ENCODE measurements at places on chromosomes 1 and 21.

DNA sequence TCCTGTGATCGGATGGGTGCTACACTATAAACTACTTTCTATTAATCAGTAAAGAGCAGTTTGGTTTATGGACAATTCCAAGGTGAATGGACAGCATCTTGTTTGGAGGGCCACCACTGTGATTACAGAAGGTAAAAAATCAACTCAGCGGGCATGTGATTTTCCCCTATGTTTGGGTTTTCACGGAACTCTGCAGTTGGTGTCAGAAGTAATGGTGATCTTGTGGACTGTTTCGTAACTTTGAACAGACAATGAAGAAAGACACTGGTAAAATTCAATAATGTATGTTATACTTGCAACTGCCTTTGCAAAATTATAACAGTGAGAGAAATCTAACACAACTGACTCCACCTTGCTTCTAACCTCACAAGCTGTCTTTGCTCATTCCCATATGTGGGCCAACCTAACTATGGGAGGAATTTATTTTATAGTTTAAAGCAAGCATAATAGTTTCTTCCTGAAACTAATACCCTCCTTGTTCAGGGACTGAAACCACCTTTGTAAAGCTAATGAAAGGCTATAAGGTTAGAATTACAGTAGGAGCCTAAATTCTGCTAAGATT lies 53.2 kb downstream of the TRIM33 start:
- DNase-seq, result no peak

- DNase-seq, result no peak
Observed at GRCh38 chr1:97489834-97490233, 431.0 kb downstream of the DPYD start.

GRCh38 chr1:89881415-89882058 lies 60.7 kb downstream of the LRRC8D start:
- DNase-seq, result no peak

DNA sequence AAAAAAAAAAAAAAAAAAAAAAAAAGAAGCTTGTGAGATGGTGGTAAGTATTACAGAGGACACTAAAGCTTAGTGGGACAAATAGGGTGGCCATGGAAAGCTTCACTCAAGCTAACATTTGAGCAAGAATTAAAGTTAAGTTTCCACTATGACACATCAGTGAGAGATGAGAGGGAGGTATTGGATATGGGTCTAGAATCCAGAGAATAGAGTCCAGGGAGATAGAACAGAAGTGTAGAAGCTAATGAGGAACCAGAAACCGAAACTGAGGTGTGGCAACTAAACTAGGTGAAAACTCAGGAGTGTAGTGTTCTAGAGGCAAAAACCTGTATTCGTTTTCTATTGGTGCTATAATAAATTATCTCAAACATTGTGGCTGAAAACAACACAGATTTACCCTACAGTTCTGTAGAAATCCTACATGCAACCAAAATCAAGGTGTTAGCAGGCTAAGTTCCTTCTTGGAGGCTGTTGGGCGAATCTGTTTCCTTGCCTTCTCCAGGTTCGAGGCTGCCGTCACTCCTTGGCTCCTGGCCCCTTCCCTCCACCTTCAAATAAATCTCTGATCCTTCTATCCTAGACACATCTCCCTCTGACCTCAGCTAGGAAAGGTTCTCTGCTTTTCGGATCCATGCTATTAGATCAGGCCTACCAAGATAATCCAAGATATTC lies 36.2 kb downstream of the PTP4A2 start:
- DNase-seq, result no peak

DNA sequence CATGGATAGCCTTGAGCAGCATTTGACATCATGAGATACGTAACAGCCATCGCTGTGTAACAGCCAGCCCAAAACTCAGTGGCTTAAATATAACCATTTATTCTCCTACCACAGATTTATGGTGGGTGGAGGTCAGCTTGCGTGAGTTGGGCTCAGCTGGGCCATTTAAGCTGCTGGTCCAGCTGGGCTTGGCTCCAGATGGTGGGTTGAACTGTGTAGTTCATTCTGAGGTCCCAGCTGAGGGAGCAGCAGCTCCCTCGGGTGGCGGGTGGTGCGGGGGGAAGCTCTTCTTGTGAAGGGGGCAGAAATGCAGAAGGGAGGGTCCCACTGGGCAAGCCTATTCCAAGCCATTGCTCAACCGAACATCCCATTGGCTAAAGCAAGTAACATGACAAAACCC lies 75.9 kb downstream of the IGSF21 start:
- DNase-seq, result no peak

DNA sequence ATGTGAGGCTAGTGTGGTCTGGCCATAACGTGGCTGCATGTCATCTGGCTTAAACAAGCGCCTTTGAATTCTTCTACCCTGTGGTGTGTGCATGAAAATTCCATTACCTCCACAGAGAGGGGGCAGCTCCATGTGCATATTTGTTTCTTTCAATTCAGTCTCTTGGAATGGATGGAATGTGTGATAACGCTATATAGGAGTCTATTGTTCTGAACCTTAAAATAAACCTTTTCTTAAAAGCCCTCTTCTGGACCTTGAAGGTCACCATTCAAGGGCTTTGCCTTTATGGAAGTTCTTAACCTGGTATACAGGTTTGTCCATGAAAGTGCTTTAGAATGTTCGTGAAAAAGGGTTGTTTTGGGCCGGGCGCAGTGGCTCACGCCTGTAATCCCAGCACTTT lies 118.2 kb upstream of the ADGRL2 start:
- no peak for DNase-seq

DNA sequence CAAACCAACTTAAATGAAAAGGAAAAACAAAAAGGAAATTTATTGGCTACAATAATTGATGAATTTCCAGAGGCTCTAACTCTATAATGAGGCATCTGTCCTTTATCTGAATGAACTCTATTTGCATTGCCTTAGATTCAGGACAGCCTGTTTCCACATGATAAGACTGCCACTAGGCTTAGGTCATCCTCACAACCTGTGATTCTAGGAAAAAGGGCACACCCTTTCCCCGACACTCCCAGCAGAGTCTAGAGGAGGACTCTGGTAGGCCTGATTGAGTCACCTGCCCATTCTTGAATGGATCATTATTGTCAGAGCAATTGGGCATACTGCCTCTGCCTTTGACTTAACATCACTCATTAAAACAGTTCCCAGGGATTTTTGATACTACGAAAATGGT lies 262.8 kb downstream of the TPR start:
- DNase-seq, result no peak

DNA sequence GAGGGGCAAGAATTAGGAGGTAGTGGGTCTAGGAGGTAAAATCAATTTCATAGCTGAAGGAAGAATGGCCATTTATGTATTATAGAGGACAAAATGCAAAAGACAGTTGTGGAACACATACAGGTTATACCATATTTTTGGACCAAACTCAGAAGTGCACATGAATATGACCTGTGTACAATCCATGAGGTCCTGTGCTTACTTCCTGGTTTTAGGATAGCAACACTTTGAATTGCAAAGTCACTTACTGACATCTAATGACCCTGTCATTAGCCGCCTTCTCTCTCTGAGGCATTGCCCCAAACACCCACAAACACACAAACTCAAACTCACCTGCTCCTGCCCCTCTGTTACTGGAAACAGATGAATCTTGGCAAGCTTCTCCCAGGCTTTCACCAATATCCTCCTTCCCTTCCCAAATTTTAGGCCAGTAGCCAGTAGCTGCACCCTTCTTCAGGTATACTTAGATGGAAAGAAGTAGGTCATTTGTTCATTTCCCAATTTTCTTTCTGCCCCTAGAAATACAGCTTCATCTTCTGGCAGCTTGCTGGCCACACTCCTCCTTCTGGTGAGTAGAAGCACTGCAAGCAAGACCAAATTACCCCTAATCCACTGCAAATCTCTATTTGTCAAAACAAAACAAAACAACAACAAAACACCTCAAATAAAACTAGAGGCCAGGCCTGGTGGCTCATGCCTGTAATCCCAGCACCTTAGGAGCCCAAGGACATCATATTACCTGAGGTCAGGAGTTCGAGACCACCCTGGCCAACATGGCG lies 13.7 kb upstream of the RPL5 start:
- DNase-seq, result no peak

DNA sequence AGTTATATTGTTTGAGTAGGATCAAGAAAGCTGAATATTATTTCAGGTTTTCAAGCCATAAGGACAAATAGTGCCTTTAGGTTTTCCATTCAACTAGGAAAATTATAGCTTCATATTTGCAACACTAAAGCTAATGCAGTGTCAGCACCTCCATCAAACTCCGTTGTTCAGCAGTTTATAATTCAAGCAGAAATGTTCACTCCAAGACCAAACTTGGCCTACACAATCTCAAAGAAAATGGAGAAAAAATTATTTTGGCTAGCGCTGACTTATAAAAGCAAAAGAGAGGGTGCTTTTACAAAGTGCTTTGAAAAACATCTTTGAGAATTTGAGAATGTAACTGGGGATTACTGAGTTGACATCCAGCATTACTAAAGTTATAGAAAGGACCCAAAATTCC lies 1.4 kb downstream of the SPAG17 start:
- DNase-seq, result no peak

DNA sequence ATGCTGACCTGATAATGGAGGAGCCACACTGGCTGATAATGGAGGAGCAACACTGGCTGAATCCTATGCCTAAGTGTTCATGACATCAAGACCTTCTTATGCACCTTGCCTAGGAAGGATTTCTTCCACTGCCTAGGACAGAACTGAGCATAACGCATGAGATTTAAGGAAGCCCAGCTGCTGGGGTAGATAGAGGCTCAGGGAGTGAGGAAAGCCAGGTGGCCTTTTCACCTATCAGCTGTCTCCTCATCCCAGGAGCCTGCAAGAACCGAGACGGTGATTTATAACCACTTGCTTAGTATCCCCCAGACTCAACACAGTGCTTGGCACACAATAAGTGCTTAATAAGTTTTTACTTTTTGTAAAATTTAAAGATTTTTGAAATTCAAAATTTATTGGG lies 7.4 kb upstream of the CTBS start:
- DNase-seq, result no peak

- no peak for DNase-seq
Observed at GRCh38 chr1:177451191-177451590, 280.4 kb downstream of the BRINP2 start.

DNA sequence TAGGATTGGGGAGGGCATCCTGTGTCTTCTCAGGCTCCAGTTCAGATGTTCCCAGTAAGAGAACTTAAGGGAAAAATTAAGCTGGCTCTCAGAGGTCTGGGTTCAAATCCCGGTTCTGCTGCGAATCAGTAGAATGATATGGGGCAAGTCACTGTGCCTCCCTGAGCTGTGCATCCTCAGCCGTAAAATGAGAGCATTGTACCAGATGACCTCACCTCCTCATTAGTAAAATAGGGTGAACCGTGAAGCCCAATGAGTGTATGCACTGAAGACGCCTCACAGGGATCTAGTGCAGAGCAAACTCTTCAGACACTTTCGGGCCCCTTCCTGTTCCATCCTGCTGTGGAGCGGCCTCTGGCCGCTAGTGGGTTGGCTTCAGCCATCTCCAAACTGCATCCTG lies 36.0 kb downstream of the SYT6 start:
- no peak for DNase-seq

DNA sequence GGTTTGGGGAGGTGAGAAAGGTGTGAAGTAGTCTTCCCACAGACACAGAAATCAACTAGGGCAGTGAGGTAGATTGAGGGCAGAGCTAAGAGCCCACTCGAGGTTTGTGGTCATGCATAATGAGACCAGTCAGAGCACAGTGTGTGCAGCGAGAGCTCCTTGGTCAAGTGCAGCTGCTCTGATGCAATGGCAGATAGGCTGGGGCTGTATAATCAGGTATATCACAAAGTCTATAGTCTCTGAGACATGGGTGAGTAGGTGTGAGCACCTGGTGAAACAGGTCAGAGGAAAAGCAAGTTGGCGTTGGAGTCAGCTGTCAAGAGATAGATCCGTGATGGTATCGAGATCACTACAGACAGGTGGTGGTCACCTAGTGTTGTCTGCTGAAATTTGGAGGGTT lies 17.6 kb downstream of the DSCAM start:
- no peak for DNase-seq

DNA sequence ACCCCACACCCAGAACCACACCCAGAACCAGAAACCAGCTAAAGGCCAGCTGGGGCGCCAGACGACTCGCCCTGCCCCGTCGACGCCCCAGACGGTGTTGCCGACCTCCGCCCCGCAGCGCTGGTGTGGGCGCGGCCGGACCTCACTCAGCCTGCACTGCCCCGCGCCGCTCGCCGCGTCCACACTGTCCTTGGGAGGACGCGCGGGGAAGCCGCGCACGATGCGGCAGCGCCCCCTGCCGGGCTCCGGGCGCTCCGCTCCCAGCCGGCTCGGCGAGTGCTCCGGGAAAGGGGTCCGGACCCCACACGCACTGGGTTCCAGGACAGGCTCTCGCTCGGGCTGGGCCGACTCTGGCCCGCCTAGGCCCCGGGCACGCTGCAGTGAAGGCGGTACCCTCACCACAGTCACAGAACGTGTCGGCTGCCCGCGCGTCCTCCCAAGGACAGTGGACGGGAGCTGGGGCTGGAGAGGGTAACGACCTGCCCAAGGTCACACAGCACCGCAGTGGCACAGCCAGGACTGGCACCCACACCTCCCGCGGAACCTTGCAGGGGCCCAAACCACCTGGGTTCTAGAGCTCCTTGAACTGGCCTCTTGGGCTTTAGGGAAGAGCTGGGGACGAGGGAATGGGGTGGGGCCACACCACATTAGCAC lies 90.2 kb downstream of the DMRTA2 start:
- DNase-seq, result peak; percentile 82

- no peak for DNase-seq
Observed at GRCh38 chr1:112048421-112048820, 59.0 kb upstream of the KCND3 start.

DNA sequence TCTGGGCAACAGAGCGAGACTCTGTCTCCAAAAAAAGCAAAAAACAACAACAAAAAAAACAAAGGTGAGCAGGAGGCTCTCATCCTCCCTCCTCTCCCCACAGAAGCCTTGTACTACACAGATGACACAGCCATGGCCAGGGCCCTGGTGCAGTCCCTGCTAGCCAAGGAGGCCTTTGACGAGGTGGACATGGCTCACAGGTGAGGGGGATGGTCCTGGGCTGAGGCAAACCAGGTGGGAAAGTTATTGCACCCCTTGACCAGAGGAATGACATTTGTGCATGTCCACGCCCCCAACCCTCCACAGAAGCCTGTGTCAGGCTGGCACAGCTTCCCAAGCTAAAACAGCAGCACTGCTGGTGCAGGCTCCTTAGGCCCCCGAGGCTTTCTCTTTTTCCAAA lies 2.4 kb downstream of the ADPRS start:
- no peak for DNase-seq

GRCh38 chr1:98102345-98103030 lies 181.7 kb upstream of the DPYD start:
- no peak for DNase-seq

Measured in Right ventricle myocardium inferior (tissue), 1 donor.